Activated naive CD8-positive, alpha-beta T cell treated with anti-CD3 and anti-CD28 coated beads, Interleukin-2, amount 10 ng/mL, durations not matched to agents 7 days and 5 days (primary cell): ENCODE measurements at places on chromosomes 16 and 17. TPM values are rescaled to one million over a fixed set of nuclear protein-coding genes. Genes with fewer than 3 reads are reported as not detected.

The KRT15 gene
- not detected for total RNA-seq

The CCL23 gene
- total RNA-seq = not detected

The GAA gene
- total RNA-seq = 41.9 TPM

The KCNJ18 gene
- not detected for total RNA-seq

The GDPD3 gene
- total RNA-seq = 18.6 TPM

The MYH2 gene
- total RNA-seq = not detected

The CCL3 gene
- total RNA-seq = 2.9 TPM

The ABCC12 gene
- total RNA-seq = not detected

The IL34 gene
- total RNA-seq = 0.42 TPM

The TNS4 gene
- 9.7 TPM for total RNA-seq

The MAF gene
- 8.8 TPM for total RNA-seq

The CDIP1 gene
- total RNA-seq = 36.3 TPM

The FMNL1 gene
- 411 TPM for total RNA-seq

The SMPD3 gene
- 16.9 TPM for total RNA-seq

The SENP3 gene
- 50.2 TPM for total RNA-seq

The VASN gene
- total RNA-seq = 0.20 TPM

The TBC1D3I gene
- 0.78 TPM for total RNA-seq

The CDRT15 gene
- not detected for total RNA-seq

The CD300LB gene
- total RNA-seq = not detected

The DCTN5 gene
- total RNA-seq = 89.3 TPM

The TRIM47 gene
- total RNA-seq = 27.9 TPM

The CHST5 gene
- total RNA-seq = not detected

The CCT6B gene
- total RNA-seq = 1.5 TPM

The RPRML gene
- not detected for total RNA-seq

The FCSK gene
- 26.0 TPM for total RNA-seq
